ENCODE measurements at places on chromosomes 12 and 14.

- DNase-seq = no peak
Observed at GRCh38 chr12:57161491-57161890, 14.1 kb upstream of the LRP1-AS start.

DNA sequence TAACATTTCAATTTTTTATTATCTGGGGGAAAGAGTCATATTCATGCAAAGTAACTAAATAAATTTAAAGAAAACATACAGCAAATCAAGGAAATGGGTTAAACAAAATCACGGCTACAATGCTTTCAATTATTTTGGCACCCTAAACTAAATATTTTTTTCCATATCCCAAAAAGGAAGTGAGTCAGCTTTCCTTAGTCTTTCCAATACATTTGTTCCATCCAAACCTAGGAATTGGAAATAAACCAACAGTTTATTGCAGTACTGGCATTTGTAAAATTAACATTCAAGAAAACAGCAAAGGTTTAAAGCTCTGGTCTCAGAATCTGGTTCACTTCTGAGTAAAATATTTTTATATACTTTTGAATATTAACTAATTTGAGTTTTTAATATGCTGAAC, 89.2 kb downstream of the BCL2L14 start:
- no peak for DNase-seq

- no peak for DNase-seq
Observed at GRCh38 chr12:18521461-18521860, 216.4 kb downstream of the PLCZ1 start.

DNA sequence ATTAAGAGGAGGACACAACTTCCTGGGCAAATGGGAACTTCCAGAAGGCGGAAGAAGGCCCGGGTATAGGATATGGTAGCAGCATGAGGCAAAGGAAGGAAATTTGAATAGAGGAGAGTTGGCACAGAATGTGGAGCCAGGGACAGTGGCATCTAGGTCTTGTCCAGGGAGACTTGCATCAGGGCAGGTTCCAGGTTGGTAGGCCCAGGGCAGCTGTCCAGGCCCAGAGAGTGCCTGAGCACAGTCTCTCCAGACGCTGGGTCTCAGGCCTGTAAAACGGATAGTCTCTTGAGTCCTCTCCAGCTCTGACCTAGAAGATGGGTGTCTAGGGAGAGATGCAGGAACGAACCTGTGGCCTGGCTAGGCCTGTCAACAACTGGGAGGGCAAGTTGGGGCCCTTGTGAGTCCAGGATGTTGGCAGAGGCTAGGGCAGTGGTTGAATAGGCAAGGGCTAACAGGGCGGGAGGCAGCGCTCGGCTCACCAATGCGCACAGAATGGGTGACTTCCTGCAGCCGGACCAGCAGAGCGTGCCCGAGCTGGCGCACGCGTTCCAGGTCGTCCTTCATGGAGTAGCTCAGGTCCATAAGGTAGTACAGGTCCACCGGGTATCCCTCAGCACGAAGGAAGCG, 9.9 kb downstream of the ITGB7 start:
- no peak for DNase-seq

DNA sequence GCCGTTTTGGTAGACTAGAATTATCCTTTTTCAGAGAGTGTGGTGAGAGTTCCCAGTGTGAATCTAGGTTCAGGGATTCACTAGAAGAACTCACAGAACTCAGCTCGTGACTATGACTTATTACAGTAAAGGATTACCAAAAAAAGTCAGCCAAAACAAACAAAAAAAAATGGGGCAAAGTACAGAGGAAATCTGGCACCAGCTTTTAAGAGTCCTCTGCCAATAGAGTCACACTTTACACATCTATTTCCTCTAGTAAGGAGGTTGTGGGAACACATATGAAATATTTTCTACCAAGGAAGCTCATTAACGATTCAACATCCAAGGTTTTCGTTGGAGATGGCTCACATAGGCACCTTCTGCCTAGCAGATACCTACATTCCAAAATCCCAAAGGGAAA, 28.2 kb downstream of the TSPAN19 start:
- no peak for DNase-seq

GRCh38 chr12:4910502-4911315, 1.0 kb downstream of the KCNA1 start:
- DNase-seq = no peak

- no peak for DNase-seq
Observed at GRCh38 chr14:104216457-104216856, 78.1 kb downstream of the KIF26A start.

DNA sequence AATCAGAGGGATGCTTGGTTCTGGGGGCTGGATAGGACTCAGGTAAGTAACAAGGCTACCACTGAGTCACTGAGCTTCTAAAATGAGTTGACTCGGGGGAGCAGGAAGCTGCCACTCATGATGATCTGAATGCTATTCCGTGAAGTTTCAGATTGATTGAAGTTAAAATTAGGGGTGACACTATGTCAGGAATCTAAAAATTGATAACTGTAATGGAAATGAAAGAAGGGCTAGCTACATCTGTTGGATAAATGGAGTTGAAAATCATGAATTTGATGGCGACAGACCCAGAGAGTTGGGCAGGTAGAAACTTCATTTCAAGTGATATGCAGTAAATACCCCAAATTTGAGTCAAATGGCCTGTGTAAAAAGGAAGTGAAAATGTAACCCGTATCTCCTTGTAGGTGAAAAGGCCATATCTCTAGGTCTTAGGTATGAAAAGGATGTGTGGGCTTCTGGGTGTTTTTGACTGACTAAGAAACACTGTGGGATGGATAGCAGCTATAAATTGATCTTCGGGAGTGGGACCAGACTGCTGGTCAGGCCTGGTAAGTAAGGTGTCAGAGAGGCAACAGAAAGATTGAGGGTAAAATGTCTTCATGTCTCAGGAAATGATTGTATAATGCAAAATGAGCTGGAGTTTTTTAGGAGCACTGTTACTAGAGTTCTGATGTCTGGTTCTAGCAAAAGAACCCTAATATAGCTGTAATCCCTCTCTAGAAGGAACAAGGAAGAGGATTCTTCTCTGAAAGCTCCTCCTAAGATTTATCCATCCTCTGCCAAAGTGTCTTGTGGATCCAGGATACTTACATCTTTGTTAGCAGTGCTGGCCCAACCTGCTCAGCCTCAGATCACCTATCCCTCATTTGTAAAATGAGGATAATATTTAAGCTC, 57.3 kb downstream of the DAD1 start:
- DNase-seq = no peak

DNA sequence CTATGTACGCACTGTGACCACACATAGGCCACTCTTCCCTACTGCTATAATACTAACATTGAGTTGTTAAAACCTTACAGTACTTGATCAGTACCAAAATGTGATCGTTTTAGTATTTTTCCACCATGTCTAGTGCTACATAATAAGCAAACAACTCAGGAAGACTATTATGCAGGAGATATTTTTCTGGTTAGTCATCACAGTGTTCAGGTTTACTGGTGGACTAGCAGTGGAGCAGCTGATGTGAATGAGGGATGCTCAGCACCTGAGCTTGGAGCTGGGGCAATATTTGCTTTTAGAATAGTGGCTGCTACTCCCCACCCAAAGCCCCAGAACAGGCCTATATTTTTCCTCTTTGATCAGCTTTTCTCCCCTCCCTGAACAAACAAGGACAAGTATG, 513.1 kb downstream of the KCNH5 start:
- DNase-seq = no peak

DNA sequence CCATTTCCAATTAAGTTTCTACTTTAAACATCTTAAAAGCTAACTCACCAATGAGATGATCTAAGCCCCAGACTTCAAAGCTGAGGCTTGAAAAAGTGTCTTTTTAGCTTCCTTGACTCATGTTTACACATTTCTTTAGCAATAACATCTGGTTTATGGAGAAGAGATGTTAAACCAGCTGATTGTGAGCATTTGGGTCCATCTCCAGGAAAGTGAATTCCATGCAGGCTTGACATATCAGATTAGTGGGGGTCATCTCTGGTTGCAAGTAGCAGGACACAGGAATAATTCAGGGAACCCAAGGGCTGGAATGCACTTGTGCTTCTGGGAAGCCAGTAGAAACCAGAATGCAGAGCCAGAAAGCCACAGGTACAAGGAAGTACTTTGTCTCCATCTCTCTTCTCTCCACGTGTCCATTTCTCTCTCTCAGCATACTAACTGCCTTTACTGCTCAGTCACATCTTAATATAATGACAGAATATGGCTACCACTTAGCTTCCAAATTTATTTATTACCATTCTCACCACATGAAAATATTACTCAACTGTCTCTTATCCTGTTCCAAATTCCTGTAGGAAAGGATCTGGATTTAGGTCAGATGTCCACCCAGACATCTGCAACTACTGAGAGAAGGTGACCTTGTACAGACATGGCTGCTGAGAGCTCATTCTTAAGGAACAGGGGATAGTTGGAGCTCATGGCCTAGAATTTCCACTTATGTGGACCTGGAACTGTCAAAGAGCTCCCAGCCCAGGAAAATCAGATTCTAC, 104.4 kb downstream of the SCN8A start:
- DNase-seq = no peak

DNA sequence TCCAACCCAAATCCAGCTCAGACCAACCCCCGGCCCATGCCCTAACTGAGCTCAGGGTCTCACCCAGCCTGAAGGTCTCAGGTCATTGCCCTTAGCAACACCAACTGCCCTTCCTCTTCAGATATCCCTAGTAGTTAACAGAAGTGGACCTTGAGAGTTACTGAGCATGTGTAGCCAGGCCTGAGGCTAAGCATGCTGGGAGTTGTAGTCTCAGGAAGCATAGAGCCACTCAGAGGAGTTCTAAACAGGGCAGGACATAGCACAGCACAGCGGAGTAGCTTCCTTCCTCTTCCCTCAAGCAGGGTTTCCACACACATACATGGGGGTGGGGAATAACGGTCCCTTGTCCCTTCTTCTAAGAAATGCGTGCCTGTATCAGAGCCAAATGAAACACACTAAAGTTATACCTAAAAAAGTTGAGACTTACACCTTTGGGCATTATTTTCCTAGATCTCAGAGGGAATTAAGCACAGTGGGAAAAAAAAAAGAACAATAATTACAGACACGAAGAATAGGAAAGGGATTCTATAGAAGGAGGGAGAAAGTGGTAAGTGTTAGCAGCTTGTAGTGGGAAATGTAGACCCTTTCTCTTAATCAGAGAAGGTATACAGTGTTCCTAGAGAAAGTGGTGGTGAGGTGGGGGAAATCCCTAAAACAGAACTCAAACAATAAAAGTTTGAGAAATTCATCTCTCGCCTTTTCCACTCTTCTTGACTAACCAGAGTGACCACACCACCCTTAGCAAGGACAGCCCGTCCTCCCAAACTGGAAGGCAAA, 4.4 kb downstream of the KMT2D start:
- DNase-seq = peak; percentile 51

DNA sequence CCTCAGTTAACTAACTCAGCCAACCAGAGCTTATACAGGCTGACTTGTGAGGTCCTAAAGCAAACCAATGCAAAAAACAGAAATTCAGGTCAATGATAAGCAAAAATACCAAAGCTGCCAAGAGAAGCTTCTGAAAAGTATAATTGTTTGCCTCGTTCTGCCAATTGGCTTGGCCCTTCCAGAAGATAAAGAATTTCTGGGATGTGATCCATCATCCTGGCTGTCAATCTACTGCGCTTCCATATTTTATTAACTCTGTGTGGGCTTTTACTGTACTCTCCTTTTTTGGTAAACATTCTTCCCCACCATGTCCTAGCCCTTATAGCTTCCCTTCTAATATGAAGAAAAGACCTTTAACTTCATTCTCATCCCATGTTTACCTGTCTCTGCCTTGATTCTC, 387.9 kb downstream of the TMEM117 start:
- no peak for DNase-seq

DNA sequence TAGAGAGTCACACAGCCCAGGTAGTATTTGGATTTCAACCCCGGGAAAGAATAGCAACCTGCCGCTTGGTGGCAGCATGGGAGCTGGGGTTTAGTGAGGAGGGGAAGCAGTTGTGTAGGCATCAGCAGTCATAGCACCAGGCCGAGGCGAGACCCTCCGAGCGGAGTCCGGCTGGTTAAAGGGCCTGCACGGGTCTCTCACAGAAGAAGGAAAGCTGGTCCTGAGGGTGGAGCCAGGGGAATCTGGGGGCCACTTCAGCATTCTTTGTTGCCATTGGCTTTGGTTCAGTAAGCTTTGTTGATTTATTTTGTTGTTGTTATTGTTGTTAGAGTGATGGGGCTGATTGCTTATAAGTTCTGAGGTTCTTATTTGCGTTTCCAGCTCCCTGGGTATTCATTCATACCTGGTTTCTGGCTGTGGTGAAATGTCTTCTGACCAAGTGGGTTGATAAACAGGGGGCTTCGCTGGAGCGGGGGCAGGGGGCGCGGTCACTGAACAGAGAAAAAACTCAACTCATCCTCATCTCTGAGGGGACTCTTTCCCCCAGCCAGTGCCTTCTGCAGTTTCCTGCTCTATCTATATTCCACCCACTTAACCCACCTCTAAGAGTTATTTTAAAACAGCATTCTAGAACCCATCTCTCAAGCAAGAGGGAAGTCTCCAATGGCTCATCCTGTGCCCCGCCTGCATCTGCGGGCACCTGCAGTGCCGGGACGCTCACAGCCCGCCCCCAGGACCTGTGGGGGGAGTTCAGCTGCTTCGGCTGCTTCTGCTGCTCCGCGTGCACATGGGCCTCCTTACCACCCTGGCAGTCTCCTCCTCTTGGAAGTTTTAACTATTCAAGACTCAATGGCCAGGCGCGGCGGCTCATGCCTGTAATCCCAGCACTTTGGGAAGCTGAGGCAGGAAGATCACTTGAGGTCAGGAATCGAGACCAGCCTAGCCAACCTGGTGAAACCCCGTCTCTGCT, 11.6 kb downstream of the CKB start:
- DNase-seq = no peak

DNA sequence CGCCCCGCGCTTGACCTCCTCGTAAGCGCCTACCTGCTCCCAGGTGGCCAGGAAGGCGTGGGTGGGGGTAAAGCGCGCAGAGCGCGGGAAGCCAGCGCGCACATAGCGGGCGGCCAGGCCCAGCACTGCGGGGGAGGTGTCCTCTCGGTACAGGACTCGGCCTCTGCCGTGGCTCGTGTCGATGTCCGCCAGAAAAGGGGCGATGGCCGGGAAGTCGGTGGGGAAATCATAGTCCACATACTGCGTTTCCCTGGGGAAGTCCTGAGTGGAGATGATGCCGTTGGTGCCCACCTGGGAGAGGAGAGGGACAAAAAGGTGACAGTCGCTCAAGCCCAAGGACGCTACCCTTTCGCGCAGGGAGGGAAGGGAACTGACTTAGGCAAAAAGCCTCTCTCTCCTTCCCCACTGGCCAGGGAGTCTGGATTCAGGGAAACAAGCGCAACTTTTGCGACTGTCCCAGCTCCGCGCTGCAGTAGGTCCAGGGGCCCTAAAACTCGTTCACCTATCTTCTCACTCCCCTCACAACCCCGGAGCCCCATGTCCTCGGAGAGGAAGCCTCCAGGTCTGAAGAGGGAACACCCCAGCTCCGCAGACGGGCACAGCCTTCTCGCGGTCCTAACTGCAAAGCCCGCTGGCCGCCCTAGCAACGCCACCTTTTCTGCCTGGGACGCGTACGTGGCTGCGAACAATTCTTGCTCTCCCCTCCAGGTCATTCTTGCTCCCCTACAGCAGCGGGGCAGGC, 815 bp downstream of the NID2 start:
- no peak for DNase-seq

- no peak for DNase-seq
Observed at GRCh38 chr14:32332415-32333316, 3.6 kb downstream of the AKAP6 start.

- DNase-seq = no peak
Observed at GRCh38 chr12:130333341-130333740, 4.3 kb upstream of the PIWIL1 start.

- no peak for DNase-seq
Observed at GRCh38 chr14:38868399-38869290, 234.4 kb downstream of the SEC23A start.

- DNase-seq = no peak
Observed at GRCh38 chr12:128813883-128814282, 9.9 kb downstream of the SLC15A4 start.
